ENCODE measurements at places on chromosomes 5 and 9.

DNA sequence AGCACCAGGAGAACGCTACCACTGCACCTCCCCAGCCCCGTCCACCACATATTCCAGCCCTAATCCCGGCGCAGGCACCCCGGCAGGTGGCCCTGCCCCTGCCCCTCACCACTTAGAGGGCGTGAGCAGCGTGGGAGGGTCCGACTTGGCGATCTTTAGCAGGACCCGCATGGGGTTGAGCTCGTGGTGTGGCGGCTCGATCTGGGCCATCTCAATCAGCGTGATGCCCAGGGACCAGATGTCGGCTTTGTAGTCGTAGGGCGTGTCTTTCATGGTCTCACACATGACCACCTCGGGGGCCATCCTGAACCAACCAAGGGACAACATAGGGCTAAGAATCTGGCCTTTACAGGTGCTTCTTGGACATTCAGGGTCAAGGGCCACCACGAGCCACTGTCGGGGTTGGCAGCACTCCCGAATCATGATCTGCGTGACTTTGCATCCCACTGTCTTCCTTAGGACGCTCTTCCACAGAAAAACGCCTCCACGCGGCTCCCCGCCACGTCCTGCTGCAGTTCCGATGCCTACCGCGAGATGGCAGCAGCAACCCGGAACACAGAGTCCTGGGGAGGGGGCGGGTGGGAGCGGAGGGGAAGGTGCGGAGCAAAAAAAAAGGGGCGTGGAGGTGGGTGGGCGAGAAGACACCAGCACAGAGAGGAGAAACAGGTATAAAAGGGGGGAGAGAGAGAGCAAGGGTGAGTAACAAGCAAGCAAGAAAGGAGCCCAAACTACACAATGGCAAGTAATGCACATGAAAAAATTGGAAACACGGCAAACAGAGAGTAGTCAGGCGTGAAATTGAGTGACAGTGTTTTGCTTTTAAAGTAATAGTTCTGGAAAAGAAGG is 81.3 kb downstream of the STK10 start:
- DNase-seq, result peak; percentile 39

GRCh38 chr9:70450738-70451137 is 36.3 kb upstream of the KLF9 start:
- DNase-seq, result no peak

- no peak for DNase-seq
These were observed 248.8 kb downstream of the ISL1 start for GRCh38 chr5:51632027-51632426.

DNA sequence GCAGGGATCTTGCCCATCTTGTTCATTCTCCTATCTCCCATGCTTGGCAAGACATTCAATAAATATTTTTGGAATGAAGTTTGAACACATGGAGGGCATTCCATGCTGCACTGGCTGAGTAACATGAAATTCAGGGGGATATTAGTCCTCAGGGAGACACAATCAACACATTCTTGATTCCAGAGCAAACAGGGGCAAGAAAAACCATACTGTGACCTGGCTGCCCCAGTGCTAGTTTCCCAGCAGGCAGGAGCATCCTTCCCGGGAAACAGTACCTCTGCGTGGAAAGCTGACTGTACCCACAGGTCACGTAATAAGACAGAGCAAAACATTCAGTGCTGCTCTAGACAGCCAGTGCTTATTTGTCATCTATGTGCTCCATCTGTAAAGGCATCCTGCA is 66.3 kb upstream of the SPOCK1 start:
- DNase-seq, result no peak

DNA sequence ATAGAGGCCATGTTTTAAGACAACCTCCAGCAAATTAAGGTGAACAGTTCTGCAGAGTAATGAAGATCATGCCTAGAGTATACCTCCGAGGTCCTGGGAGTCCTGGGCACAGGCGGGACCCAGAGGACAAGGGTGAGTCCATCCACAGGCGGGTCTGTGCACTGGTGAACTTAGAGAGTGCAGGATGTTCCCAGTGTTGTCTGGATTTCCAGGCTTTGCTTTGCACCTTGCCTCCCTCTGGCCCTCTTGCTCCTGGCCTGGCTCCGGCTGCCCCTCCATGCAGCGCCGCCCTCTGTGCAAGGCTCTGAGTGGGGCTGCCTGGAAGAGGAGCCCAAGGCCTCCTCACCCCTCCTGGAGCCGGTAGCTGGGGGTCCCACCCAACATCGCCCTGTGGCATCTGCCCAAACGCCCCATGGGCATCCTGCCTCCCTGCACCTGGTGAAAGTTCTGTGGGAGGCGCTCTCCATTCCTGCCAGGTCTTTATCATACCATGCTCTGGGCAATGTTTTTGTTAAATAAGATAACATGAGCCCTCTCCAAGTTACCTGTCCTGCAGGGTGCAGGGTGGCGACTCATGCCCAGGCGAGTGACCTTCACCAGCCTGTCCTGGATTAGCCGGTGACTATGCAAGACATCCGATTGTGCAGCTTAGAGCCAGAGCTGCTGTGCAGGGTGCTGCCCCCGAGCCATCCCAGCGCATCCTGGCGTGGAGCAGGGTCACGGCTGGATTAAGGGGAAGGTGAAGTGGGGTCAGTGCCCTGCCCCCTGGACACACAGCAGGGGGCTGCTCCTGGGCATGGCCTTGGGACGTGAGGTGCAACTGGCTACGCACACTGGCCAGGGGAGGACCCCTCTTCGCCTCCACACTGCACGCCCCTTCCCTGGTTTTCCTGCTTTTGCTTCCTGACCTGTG is 41.3 kb upstream of the LPCAT1 start:
- DNase-seq, result no peak

- DNase-seq, result no peak
These were observed 34.5 kb upstream of the SLC46A2 start for GRCh38 chr9:112925058-112925641.

GRCh38 chr5:97623441-97623840 is 440.4 kb upstream of the RIOK2 start:
- DNase-seq, result no peak

GRCh38 chr5:1292139-1292538 is 2.7 kb downstream of the TERT start:
- no peak for DNase-seq

DNA sequence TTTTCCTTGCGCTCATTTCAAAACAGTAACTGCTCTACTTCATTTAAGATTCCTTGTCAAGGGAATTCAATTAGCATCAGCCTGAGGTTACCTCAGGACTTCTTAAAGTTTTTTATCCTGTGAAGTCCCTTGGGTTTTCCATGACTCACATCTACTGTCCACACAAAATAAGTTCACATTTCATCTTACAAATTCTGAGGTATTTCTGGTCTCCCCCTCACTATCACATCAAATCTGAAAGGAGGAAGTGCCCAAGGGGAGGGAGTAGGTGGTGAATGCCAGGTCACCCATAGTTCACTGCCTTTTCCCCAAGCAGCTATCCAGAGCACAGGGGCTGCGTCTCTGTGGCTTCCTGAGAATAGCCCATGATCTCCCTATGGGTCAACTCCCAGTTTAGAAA is 227.1 kb upstream of the NREP start:
- DNase-seq, result no peak

- no peak for DNase-seq
These were observed 1.1 kb upstream of the ARSI start for GRCh38 chr5:150303660-150304386.

DNA sequence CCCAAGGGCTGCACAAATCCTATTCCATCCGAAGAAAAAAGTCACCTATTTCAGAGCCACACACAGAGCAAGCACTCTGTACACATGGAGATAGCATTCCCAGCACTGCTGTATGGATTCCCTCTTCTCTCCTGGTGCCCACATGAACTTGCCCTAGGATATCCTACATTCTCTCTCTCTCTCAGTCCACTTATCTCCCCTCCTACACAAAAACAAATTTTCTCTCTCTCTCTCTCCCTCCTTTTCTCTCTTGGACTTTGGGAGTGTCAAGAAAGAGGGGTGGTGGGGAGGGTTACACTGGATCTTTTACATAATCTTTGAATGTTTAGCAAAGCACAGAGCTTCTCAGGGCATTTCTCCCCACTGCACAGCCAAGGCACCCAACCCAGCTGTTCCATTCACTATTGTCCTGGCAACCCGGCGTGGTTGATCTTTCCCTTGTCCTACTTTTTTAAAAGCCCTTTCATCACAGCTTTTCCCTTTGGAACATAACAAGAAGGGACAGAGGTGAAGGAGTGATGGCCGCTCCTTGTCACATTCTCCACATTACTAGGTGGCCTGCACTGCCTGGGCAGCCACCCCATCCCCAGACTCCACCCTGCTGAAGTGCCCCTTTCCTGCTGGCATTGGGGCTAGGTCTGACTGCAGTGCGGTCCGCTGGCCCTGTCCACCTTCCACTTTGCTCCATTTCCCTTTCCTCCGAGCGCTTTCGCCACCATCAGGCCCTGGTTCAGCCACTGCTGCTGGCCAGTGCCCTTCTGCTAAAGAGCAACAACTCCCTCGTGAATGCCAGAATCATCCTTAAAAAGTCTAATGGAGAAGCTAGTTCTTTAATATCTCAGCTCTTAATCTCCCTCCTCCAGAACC is 22.2 kb upstream of the SLC1A3 start:
- no peak for DNase-seq

- DNase-seq, result no peak
These were observed 74.7 kb upstream of the FAM169A start for GRCh38 chr5:74940782-74941353.

GRCh38 chr9:28050941-28051340 is 477.7 kb upstream of the C9orf72 start:
- DNase-seq, result no peak

GRCh38 chr5:64519263-64519662 is 13.4 kb downstream of the RGS7BP start:
- no peak for DNase-seq

DNA sequence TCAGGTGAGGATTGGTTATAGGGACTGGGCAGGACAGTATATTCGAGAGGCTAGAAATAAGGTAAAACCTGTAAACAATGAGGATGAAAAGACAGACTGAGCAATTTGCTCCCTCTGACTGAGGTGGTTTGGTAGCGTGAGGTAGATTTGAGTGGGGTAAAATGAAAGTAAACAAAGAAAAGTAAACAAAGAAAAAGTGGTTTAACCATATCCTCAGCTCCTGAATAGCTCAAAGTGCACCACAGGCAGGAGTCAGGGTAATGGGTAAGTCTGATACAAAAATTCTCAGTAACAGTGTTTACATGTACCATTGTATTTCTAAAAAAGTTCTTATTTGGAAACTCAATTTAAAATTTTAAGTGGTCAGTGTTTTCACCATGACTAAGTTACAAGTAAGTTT is 203.1 kb upstream of the ARRDC3 start:
- no peak for DNase-seq

DNA sequence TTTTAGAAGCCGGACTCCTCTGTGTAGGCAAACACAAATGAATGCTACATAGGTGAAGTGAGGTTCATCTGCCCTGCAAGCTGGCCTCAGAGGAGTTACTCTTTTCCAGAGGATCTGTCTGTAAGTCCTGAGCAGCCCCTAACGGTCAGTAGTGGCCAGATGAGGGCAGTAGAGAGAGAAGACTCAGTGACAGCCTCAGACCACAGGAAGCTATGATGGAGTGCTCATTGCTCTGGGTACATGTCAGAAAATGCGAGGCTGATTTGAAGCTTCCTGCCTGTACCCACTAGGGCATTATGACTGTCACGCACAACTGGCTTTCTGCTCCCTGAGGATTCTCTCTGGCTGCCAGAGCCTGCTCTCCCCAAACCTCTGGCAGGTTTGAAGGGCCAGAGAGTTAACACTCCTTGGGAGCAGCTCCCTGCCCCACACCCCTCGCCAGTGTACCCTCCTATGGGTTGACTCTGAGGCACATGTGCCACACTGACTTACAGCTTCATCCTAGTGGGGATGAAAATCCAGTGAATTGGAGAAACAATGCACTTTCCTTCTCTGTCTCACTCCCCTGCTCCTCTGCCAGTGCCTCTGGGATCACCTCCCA is 141.5 kb downstream of the GABRG2 start:
- DNase-seq, result no peak

GRCh38 chr5:1959231-1959630 is 76.5 kb upstream of the IRX4 start:
- no peak for DNase-seq

DNA sequence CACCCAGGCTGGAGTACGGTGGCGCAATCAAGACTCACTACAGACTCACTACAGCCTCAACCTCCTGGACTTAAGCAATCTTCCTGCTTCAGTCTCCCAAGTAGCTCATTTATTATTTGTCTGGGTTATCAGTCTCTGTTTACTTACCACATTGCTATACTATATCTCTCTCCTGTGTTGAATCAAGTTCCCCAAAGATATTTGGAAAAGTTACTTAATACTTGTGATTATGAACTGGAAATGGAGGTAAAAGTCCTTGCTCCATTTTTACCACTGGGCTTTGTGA is 55.6 kb downstream of the ANGPTL2 start:
- no peak for DNase-seq

- DNase-seq, result no peak
These were observed 301.1 kb upstream of the PTGER4 start for GRCh38 chr5:40378396-40379177.

GRCh38 chr9:135907006-135907430 is 328 bp downstream of the CAMSAP1 start:
- no peak for DNase-seq

- no peak for DNase-seq
These were observed 38.7 kb downstream of the FTMT start for GRCh38 chr5:121890297-121890858.

DNA sequence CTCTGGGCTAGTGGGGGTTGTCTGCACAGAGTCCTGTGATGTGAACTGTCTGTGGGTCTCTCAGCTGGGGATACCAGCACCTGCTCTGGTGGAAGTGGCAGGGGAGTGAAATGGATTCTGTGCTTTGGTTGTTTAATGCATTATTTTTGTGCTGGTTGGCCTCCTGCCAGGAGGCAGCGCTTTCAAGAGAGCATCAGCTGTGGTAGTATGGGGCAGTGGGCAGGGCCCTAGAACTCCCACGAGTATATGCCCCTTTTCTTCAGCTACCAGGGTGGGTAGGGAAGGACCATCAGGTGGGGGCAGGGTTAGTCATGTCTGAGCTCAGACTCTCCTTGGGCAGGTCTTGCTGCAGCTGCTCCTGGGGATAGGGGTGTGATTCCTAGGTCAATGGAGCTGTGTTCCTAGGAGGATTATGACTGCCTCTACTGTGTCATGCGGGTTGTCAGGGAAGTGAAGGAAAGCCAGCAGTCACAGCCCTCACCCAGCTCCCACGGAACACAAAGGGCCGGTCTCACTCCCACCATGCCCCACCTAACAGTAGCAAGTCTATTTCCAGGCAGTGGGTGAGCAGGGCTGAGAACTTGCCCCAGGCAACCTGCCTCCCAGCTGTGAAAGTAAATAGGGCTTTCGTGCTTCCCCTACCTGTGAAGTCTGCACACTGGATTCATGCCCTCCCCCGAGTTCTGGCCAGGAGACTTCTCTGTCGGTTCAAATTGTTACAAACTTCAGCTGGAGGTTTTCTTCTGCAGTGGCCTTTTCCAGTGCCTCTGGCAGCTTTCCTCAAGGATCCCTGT is 25.7 kb upstream of the FAM81B start:
- DNase-seq, result no peak
